ENCODE measurements at places on chromosomes 13 and 19.

DNA sequence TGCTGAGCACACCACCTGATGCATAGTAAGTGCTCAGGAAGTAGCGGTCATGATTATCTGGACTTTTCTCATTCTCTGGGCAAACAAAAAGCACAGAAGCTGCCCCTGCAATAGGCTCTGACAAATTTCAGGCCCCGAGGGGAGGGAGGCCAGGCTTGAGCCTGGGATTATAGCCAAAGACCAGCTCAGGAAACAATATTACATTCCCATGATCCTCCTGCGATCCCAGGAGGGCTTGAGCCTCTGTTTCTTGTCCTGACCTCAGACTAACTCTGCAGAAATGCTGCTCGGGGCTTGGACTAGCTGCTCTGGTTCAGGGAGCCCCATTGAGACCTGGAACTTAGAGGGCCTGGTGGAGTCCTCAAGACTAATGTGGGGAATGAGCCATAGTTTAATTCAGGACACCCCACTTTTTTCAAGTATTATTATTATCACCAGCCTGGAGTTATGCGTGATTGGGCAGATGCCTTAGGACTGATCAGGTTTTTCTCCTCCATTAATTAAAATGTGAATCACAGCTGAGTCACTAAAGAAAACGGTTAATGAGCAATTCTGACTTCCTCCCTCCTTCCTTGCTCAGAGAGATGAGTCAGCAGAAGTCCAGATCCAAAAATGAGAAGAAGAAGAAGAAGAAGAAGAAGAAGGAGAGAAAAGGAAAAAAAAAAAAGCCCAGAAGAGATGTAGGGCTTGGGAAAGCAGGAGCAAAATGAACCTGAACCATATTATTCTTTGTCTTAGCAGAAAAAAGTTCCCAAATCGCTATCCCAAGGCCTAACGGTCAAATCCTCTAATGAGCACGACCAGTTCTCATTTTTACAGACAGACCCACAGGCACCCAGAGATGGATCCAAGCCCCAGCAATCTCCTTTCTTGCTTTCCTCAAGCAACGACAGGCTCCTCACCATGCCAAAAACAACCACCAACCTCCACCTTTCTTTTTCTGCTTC is 107.2 kb downstream of the CACNA1A start:
- no peak for DNase-seq

- no peak for DNase-seq
Measured at GRCh38 chr19:41929536-41930071, 1.4 kb upstream of the ERFL start.

DNA sequence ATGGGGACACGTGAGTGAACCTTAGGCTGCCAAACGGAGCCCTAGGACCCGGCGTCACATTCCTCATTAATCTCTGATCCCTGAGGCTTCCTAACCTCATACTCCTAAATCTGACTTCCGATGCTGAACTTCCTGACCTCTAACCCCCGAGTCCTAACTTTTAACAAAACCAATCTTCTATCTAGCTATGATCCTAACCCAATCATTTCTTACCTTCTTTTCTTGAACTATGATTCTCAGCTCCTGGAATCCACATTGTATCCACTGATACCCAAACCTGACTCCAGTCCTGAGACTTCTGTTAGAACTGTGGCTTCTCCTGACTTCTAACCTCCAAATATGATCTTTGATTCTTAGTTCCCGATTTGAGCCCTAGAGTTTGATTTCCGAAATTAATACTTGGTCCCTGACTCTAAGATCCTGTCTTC is 447 bp downstream of the NFKBIB start:
- DNase-seq, result no peak

DNA sequence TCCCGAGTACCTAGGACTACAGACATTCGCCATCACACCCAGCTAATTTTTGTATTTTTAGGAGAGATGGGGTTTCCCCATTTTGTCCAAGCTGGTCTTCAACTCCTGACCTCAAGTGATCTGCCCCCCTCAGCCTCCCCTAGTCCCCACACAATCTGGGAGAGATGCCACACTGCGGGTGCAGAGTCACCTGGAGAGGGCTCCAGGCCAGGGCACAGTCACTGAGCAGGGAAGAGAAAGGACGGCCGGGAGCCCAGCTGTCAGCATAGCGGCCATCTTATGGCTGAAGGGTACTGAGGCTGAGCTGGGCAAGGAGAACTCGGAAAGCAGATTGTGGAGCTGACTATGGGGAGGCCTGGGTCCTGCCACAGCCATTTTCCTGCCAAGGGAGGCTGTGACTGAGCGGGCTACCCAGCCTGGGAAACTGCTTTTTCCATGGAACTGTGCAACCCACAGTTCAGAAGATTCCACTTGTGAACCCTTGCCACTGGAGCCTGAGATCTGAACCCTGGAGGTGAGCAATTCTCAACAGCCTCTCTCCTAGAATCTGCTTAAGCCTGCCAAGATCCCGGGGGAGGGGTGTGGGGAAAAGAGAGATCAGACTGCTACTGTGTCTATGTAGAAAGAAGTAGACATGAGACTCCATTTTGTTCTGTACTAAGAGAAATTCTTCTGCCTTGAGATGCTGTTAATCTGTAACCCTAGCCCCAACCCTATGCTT is 109.2 kb downstream of the ZNF486 start:
- DNase-seq, result no peak

DNA sequence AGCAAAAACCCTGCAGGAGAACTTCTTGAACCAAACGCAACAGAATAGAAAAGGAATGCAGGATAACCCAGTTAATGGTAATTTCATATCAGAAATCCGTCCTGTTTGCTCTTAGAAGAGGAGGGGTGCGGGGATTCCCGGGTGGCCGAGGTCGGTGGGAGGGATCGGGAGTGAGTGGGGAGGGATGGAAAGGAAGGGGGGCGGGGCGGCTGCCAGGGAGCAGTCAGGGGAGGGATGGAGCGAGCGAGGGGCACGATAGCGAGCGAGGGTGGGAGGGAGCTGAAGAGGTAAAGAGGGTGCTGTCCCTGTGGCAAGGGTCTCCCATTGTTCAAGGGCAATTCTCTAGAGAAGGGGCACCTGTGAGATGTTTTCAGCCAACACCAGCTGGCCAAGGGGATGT is 26.5 kb downstream of the CD177 start:
- no peak for DNase-seq

- DNase-seq, result peak; percentile 92
Measured at GRCh38 chr13:106567474-106568298, at the start of gene ARGLU1. Gene ARGLU1 (minus strand): TSS chr13:106568137. CDS start chr13:106567919, 218 bp downstream.

- no peak for DNase-seq
Measured at GRCh38 chr19:44740351-44740824, 8.1 kb upstream of the BCL3 start.

DNA sequence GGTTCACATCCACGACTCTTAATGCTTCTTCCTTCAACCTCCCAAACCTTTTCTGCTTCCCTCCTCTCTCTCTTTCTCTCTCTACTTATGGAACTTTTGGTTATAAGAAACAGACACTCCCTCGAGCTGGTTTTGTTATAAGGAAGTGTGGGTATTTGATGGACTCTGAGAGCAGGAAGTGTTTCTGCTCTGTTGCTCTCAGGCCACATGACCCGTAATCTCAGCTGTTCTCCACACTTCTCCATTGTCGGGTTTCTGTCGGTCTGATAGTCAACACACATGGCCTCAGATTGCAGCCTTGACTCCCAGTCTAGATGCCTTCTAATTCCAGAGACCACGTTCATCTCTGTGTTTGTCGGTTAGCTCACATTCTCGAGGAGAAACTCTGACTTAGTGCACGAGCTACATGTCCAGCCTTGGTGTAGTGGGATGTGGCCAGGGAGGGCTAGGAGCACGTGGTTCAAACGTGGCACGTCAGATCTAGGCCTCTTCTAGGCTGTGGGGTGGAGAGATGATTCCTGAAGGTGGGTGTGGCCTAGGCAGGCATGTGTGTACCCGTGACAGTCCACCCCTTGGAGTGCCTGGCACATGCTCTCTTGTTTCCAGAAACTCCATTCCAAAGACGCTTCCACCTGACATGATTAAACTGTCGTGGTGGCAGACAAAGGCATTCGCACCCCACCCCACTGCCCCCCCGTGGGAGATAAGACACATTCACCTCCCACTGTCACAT is 26.3 kb downstream of the CNFN start:
- DNase-seq, result no peak

GRCh38 chr13:22200440-22200839 is 529.6 kb downstream of the FGF9 start:
- no peak for DNase-seq

GRCh38 chr19:15199661-15200552 is 888 bp downstream of the NOTCH3 start:
- DNase-seq, result no peak

DNA sequence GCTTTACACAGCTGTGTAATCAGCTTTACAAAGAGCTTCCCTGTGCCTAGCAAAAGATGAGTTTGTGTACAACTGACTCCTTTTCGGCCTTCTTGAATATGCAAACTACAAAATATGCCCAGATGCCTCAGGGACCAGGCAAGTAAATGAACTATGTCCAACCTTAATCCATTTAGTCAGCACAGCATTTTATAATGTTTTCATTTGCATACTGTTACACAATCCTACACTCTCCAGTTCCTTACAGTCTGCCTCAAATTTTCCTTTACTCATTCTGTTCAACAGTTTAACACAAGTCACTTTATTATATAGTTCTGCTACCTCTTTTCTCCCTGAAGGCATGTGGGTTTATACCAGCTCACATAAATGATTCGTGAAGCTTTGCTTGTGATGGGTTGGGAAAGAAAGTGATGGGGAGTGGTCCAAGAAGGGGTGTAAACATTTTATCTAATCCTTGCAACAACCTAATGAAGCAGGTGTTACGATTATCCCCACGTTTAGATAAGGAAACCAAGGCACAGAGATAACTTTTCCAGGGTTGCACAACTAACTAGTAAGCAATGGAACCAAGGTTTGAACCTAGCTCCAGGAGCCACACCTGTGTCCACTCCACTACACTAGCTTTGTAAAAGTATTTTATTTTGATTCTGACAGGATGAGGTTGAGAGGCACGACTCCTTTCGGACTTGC is 3.3 kb upstream of the USP12 start:
- DNase-seq, result no peak

DNA sequence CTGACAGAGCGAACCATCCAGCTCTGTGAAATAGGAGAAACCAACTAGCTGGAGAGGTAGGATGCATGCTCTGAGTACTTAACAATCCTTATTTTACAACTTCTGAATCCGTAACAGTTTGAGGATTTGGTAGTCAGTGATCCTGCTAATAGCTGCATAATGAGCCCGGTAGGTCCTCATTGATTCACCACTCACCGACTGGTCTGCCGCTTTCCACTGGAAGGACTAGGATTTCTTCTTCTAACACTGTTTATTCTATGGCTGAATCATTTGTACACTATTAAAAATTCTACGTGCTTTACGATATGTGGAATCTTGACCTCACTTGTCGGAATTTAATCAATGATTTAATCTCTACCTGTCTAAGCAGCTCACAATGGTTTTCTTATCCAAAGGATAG is 33.9 kb downstream of the SPATA13 start:
- DNase-seq, result no peak

DNA sequence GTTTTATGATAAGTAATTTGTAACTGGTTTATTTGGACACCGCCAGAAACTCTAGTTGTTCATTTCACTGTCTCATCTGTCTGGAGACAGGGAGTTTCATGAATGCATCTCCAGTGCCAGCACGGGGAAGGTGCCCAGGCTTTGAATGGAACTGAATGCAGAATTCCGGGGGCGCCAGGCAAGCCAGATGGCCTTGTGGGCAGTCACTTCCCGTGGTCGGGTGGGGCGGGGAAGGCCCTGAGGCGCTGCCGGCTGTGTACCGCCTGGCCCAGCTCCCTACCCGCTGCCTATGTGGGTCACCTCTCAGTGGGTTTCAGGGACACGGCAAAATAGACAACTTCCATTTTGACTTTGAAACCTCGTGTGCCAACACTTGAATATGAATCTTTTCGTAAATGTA is 28.8 kb upstream of the MCF2L start:
- DNase-seq, result no peak

GRCh38 chr19:3071768-3072167 is 9.5 kb upstream of the TLE5 start:
- no peak for DNase-seq

GRCh38 chr13:113113846-113114271 is 8.3 kb downstream of the F7 start:
- DNase-seq, result no peak

DNA sequence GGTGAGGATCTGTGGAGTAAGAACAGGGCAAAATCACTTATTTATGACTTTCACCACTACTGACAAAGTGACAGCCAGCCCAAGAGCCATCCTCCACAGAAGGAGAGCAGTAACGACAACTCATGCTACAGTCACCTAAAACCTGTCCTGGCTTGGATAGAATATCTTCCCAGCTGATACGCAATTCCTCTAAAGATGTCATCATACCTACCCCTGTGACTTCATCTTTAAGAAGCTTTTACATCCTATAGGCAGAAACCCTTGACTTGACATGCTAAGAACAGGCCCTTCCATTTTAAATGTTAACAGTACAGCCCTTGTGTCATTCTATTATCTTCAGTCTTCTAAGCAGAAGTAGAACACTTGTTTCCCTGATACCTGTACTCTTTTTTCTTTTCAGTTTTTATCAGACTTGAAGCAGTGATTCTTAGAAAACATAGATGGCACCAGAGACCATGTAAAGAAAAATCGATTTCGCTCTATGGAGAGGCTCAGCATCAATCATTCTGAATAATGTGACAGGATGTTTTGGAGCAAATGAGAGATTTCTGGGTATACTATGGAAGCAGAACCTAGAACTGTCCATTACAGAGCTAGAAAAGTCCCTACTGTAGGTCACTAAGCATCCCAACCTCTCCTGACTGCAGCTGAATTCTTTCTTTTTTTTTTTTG is 20.1 kb downstream of the STOML3 start:
- no peak for DNase-seq

DNA sequence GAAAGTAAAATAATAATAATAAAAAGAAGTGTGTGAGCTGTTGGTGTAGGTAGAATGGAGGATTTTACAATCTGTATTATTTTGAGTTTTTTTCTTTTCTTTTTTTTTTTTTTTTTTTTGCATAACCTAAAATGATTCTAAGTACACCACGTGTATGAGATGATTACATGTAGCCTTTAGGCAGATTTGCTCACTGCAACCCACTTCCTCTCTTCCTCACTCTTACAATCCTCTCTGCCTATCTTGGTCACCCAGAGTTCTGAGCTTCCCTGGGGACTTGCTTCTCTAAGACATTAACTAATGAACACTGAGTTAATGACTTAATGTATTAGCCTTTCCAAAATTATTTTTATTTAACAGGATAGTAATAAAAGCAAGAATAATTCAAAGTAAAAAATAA is 1169.6 kb downstream of the EFNB2 start:
- DNase-seq, result no peak
